NCI-H1092 (cell line): ENCODE measurements at places on chromosomes 2 and 18.

GRCh38 chr2:206801418-206802189, 36.2 kb downstream of the FASTKD2 start:
- no peak for DNase-seq

- DNase-seq: no peak
Measured at GRCh38 chr2:192026059-192026824, 168.5 kb downstream of the TMEFF2 start.

DNA sequence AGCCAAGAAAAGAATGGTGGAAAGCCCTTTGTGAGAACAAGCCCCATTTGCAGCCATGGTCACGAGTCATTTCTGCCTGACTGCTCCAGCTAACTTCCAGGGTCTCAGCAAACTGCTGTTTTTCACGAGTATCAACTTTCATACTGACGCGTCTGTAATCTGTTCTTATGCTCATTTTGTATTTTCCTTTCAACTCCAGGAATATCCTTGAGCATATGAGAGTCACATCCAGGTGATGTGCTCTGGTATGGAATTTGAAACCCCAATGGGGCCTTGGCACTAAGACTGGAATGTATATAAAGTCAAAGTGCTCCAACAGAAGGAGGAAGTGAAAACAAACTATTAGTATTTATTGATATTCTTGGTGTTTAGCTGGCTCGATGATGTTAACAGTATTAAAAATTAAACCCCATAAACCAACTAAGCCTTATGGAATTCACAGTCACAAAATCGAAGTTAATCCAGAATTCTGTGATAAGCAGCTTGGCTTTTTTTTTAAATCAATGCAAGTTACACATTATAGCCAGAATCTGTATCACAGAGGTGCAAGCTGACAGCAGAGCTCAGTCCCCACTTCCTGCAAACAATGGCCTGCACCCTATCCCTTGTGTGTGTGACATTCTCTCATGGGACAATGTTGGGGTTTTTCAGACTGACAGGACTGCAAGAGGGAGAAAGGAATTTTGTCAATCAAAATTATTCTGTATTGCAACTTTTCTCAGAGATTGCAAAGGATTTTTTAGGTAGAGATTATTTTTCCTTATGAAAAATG, 26.1 kb downstream of the SLC14A1 start:
- DNase-seq: no peak

DNA sequence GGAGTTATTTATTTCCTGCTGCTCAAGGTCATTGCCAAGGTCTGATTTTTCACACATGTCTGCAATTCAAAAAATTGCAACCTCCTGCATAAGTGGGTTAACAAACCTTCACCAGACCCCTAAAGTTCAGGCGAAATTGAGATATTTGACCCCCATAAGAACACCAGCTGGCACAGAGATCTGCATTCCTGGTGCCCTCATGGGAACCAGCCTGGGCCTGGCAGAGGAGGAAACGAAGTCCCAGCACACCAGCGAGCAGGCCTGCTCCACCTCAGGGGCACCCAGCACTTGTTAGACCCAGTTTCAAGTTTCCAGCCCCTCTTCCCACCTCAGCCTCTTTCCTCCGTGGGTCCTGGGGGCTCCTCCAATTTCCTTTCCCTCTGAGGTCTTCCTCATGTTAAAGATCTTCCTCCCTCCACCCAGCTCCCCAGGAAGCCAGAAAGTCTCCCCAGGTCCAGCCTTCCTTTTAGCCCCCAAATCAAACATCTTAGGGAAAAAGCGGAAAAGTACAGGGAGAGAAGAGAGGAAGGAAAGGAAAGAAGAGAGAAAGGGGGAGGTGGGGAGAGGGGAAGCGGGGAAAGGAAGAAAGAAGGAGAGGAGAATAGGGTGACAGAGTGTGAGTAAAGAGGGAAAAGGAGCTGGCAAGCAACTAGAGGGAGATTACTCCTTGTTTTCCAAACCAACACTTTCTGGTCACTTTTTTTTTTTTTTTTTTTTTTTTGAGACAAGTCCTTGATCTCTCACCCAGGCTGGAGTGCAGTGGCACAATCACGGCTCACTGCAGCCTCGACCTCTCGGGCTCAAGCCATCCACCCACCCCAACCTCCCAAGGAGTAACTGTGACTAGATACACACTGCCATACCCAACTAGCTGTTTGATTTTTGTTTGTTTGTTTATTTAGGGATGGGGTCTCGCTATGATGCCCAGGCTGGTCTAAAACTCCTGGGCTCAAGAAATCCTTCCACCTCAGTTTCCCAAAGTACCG, 3.9 kb upstream of the C2orf72 start:
- no peak for DNase-seq

- no peak for DNase-seq
Measured at GRCh38 chr18:32732165-32732564, 40.7 kb downstream of the KLHL14 start.

DNA sequence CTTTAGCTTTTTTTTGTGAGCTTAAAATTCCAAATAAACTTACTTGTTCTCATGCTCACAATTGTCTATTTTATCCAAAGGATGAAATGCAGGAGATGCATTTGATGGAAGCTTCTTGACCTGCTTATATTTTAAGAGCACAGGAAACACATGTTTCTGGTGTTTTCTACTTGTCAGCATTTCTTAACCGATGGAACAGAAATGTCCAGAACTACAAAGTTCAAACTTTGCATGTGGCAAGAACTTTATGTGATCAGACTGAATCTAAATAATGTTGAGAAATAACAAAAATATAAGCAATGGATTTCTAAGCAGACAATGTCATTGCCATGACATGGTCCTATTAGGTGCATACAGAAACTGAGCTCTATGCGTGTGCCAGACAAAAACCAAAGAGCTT, 9.9 kb upstream of the CTLA4 start:
- no peak for DNase-seq

DNA sequence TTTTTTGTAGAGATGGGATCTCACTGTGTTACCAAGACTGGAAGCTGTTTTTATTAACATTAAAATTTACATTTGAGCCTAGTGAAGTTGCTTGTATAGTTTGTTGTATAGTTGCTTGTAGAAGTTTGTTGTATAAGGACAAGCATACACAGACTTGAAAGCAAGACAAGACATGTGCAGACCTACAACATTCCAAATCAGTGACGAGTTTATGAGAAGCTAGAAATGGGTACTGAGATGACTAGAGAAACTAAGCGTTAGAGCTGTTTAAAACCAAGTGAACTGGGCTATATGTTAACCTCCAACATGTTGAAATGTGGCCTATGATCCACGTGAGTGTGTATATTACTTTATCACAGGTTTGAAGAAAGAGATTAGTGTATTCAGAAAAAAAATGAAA, 39.1 kb downstream of the ABCB11 start:
- no peak for DNase-seq

- no peak for DNase-seq
Measured at GRCh38 chr2:47321006-47321405, 82.0 kb upstream of the MSH2 start.

GRCh38 chr2:6441800-6442199, 423.9 kb downstream of the CMPK2 start:
- no peak for DNase-seq

GRCh38 chr2:185187421-185187820, 551.2 kb upstream of the FSIP2 start:
- DNase-seq: no peak

DNA sequence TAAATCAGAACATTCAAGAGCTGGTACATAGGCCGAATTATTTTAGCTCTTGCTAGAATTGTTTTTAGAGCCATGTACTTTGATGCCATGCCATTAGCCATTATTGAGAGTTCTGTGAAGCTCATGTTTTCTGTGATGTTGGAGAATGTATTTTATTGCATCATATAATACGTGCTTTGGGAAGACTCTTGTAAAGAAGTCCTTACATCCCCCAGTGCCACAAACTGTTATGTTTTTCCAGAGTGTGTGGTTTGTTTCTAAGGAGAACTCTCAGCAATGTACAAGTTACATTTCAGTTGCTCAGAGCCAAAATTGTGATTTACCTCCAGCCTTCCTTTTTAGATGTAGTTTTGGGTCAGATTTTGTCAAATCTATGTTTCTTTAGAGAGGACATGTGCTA, 148.6 kb downstream of the HAUS1 start:
- no peak for DNase-seq

GRCh38 chr18:58902961-58903360, 38.3 kb downstream of the ZNF532 start:
- DNase-seq: no peak

GRCh38 chr18:70182548-70182947, 22.9 kb downstream of the RTTN start:
- no peak for DNase-seq

GRCh38 chr2:220654322-220654721, 917.8 kb downstream of the EPHA4 start:
- DNase-seq: no peak

DNA sequence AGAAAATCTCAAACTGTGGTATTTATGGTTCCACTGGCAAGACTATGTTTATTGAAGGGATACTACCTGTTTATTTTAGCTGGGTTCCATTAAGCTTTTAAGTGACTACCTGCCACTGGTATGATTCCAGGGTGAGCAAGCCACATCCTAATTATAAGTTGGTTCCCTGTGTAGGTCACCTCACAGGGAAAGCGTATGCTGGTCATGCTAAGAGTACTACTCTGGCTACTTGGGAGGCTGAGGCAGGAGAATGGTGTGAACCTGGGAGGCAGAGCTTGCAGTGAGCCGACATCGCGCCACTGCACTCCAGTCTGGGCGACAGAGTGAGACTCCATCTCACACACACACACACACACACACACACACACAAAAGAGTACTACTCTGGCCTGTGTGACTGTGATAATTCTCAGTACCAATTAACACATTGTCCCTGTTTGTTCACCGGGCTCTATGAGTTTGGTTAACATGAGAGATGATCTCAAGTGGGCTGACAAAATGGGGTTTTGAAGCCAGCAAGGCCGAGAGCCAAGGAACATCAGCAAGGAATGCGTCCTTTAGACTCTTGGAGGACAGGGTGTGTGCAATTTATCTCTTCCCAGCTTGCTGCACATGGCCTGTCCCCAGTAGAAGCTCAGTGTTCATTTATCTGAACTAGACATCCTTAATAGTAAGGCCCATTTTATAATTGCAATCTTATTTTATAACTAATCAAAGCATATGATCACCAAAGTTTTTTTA, 15.2 kb upstream of the ITSN2 start:
- DNase-seq: no peak

DNA sequence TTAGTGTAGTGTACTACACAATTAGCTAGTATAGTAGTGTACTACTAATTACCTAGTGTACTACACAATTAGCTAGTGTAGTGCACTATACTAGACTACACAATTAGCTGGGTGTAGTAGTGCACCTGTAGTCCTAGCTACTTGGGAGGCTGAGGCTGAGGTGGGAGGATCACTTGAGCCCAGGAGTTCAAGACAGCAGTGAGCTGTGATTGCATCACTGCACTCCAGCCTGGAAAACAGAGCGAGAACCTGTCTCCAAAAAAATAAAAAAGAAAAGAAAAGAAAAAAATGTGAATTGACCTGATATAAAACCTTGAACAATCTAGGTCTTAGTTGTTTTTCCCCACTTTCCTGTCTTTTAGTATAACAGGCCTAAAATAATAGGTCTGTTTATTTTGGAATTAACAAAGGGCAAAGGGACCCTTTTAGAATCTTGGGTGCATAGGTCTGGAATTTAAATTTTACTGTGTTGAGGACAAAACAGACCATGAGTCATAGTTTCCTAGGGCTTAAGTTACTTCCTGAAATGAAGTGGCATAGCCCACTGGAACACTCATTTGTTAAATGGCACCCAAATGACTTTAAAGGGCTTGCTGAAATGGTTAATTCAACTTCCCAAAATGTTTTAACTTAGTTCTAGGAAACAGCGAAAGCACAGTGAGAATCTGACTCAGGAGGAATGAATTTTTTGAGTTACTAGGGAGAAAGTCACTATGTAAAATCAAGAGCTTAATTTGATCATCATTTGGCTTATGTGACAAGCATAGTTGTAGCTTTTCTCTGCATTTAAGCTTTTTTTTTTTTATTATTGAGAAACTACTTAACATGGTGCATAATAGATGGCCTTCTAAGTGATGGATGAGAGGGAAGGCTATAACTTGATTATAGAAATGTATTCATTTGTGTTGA, 50.7 kb upstream of the ARL5A start:
- DNase-seq: no peak

GRCh38 chr2:45781464-45781811, 130.0 kb downstream of the PRKCE start:
- no peak for DNase-seq

GRCh38 chr2:30666266-30666874, 140.9 kb downstream of the CAPN13 start:
- DNase-seq: no peak

GRCh38 chr2:215658635-215659305, 222.9 kb upstream of the FN1 start:
- DNase-seq: no peak

- DNase-seq: no peak
Measured at GRCh38 chr2:239500574-239501550, 100.0 kb upstream of the HDAC4 start.
